Effector memory CD8-positive, alpha-beta T cell (primary cell): ENCODE measurements at places on chromosomes 7 and 10.

DNA sequence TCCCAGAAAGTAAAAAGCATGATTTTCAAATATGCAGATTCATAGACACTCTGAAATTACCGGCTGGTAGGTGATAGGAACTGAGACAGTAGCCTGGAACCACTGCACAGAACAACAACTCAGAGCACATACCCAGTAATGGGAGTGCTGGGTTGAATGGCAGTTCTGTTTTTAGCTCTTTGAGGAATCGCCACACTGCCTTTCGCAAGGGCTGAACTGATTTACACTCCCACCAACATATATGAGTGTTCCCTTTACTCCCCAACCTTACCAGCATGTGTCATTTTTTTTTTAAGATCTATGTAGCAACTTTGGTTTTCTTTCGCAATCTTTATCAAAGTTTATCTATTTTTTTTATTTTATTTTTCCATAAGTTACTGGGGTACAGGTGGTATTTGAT lies 358.8 kb downstream of the CALN1 start:
- H3K36me3 ChIP-seq = no peaks in the 10 kb centered on the region
- no peak for DNase-seq
- no peak overlapping the region for H3K4me3 ChIP-seq
- no peaks in the 10 kb centered on the region for H3K4me1 ChIP-seq
- no peak overlapping the region for H3K27ac ChIP-seq

DNA sequence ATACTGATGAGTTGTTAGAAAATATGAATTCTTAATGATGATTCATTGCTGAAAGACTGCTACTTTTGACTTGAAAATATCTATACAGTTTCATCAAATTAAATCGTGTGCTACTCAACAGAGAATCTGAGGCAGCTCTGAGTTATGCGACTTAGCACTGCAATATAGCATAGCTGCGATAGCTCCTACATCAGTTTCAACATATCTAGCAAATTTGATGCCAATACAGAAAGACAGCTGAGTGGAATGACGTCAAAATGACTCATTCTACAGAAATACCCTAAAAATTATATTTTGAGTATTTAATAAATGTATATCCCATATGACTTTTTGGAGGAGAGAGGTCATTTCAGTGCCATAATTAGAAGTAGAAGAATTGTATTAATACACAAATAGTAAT lies 1.1 kb upstream of the TARP start:
- H3K4me3 ChIP-seq = peak overlapping the region; percentile 73
- peaks cover 34% of the 10 kb centered on the region for H3K36me3 ChIP-seq
- no peaks in the 10 kb centered on the region for H3K27me3 ChIP-seq
- no peaks in the 10 kb centered on the region for H3K4me1 ChIP-seq

DNA sequence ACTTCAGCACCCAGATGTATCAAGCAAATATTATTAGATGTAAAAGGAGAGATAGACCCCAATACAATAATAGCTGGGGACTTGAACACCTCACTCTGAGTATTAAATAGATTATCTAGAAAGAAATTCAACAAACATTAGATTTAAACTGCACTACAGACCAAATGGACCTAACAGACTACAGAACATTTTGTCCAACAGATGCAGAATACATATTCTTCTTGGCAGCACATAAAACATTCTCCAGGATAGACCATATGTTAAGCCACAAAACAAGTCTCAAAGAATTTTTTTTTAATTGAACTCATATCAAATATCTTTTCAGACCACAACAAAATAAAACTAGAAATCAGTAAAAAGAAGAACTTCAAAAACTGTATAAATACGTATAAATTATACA lies 130.4 kb downstream of the MTERF1 start:
- no peak overlapping the region for H3K4me3 ChIP-seq
- H3K4me1 ChIP-seq = no peaks in the 10 kb centered on the region
- DNase-seq = no peak
- no peaks in the 10 kb centered on the region for H3K36me3 ChIP-seq

DNA sequence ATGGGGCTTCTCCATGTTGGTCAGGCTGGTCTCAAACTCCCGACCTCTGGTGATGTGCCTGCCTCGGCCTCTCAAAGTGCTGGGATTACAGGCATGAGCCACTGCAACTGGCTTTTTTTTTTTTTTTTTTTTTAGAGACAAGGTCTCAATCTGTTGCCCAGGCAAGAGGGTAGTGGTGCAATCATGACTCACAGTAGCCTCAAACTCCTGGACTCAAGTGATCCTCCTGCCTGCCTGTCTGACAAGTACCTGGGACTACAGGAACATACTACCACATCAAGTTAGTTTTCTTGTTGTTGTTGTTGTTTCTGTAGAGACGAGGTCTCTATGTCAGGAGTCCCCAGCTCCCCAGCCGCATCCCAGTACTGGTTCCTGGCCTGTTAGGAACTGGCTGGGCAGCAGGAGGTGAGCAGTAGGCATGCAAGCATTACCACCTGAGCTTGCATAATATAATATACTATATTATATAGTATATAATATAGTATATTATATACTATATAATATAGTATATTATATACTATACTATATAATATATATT lies 55.7 kb downstream of the TPK1 start:
- no peaks in the 10 kb centered on the region for H3K36me3 ChIP-seq
- H3K27me3 ChIP-seq = no peaks in the 10 kb centered on the region
- DNase-seq = no peak
- H3K27ac ChIP-seq = no peak overlapping the region

DNA sequence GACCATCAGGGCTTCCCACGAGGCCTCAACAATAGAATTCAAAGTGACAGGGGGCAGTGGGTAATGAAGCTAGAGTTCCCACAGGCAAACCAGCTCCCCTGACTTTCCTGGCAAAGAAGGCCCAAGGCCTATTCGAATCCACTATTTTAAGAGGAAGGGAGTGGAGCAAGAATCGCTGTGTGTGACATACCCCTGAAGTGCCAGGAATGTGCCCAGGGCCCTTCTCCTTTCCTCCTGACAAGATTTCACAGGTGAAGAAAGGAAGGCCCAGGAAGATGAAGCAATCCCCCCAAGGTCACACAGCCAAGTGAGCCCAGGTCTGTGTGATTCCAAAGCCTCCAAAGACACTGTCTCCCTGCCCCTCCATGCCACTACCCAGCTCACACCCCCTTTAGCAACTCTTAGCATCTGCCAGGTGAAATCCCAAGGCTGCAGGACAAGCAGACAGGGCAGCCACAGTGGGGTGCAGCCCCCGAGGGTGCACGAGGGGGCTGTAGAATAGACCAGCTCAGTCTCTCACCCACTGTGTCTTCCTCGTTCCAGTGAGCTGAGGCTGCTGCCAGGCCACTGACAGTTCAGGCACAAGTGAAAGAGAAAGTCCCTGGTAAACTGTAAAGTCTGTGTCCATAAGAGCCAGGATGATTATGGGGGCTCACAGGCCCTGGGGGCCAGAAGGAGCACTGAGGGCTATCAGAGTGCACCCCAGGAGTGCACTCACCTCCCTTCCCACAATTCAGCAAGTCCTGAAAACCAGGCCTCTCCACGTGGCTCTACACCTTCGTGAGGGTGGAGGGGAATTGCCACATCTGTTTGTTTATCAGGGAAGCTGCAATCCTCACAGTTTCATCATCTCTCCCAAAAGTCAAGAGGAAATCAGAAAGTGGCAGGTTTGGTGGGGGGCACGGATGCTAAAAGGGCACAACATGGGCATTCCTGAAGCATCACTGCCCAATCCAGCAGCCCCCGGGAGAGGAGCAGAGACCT lies 70.8 kb upstream of the ZMIZ1 start:
- peaks cover 6% of the 10 kb centered on the region for H3K4me1 ChIP-seq
- peaks cover 37% of the 10 kb centered on the region for H3K27me3 ChIP-seq
- H3K36me3 ChIP-seq = no peaks in the 10 kb centered on the region

GRCh38 chr10:131833446-131834080 lies 67.2 kb upstream of the PPP2R2D start:
- H3K4me3 ChIP-seq = no peak overlapping the region
- no peak overlapping the region for H3K27ac ChIP-seq
- DNase-seq = no peak
- H3K27me3 ChIP-seq = peaks cover 43% of the 10 kb centered on the region
- H3K4me1 ChIP-seq = no peaks in the 10 kb centered on the region

DNA sequence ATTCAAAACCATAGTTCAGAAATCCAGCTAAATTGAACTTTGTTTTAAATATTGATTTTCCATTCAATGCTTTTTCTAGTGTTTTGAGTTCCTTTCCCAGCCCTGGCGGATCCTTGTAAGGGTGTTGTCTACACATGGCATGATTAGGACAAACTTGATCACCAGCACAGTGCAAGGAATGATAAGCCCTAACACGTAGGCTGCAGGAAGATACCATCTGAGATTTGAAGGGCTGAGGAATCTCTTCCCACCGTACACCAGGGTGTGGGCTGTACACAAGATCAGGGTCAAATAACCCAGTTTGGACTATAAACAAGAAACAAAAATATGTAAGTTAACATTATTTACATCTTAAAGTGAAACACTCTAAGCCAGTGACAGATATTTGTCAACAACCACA lies 27.4 kb downstream of the STEAP4 start:
- H3K36me3 ChIP-seq = no peaks in the 10 kb centered on the region
- no peak for DNase-seq
- no peaks in the 10 kb centered on the region for H3K4me1 ChIP-seq
- no peak overlapping the region for H3K27ac ChIP-seq
- H3K4me3 ChIP-seq = no peak overlapping the region

DNA sequence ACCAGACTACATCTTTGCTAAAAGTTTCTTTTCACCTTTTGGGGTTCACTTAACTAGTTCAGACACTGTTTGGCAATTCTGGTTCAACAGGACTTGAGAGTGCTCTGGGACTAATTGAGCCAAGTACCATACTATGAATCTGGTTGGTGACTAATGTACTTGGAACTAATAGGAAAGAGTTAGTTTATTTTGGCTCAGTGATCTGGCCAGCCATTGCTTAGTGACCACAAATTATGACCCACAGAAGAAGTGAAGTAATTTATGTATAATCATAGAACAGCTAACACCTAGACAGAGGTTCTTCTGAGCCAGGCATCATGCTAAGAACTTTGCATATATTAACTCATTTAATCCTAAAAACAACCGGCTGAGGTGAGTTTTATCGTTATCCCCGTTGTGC lies 126.5 kb upstream of the JCAD start:
- H3K27ac ChIP-seq = no peak overlapping the region
- peaks cover 7% of the 10 kb centered on the region for H3K27me3 ChIP-seq
- DNase-seq = no peak
- H3K36me3 ChIP-seq = no peaks in the 10 kb centered on the region
- H3K4me3 ChIP-seq = no peak overlapping the region

- no peak for DNase-seq
- no peaks in the 10 kb centered on the region for H3K27me3 ChIP-seq
- peaks cover 24% of the 10 kb centered on the region for H3K36me3 ChIP-seq
- H3K4me3 ChIP-seq = peak overlapping the region; percentile 29
- peaks cover 33% of the 10 kb centered on the region for H3K4me1 ChIP-seq
Measured at GRCh38 chr10:61939902-61940301, 38.4 kb downstream of the ARID5B start.

DNA sequence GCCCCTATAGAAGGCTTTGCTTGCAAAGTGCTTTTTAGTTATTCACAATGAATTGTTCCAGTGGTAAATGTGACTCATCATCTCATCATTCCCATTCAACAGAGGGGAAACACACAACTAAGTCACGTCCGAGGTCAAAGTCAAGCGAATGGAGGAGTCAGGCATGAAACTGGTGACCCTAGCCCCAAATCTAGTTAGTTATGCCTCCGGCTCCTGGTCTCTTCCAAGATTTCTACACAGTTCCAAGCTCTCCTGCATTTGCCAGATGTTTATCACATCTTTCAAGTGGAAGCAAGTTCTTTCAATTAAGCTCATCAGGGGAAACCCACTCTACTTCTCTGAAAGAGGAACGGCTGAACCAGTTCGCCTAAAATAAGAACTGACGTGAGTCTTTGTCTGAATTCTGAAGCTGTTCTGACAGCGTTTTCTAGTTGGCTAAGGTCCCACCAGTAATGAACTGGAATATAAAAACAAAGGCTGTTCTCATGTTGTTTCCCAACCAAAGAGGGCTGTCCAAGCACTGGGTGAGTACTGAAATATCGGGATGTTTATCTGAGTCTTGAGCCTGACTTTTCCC lies 140.9 kb upstream of the NRBF2 start:
- H3K4me3 ChIP-seq = no peak overlapping the region
- H3K27ac ChIP-seq = no peak overlapping the region
- no peaks in the 10 kb centered on the region for H3K36me3 ChIP-seq
- no peak for DNase-seq

DNA sequence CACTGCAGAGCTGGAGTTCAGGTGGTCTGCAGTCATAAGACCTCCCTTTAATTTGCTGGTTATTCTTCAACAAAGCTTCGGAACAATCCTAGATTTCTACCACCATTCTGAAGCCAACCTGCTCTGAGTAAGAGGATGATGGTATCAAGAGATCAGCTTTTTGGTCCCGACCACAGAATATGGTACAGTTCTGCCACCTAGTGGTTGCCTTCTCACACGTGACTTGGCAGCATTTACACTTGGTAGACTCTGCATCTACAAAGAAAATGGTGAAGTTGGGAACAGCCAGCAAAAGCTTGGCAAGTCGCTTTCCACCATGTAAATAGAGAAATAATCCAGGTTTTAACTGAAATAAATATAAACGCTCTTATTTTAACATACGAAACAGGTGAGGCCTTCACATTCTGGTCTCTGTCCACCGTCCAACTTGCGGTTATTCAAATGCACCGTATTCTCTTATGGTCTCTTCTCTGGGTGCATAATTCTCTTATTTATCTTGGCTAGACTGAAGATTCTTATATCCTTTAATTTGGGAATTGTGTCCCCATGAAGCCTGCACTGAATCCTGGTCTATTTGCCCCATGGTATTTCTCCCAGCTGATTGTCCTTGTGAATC lies 173.9 kb upstream of the GRM3 start:
- H3K4me3 ChIP-seq = no peak overlapping the region
- H3K4me1 ChIP-seq = no peaks in the 10 kb centered on the region
- H3K27ac ChIP-seq = no peak overlapping the region
- DNase-seq = peak; percentile 1
- no peaks in the 10 kb centered on the region for H3K27me3 ChIP-seq
- no peaks in the 10 kb centered on the region for H3K36me3 ChIP-seq

- H3K4me3 ChIP-seq = no peak overlapping the region
- H3K4me1 ChIP-seq = no peaks in the 10 kb centered on the region
- H3K27me3 ChIP-seq = no peaks in the 10 kb centered on the region
- H3K36me3 ChIP-seq = peaks cover 52% of the 10 kb centered on the region
- H3K27ac ChIP-seq = peak overlapping the region; percentile 30
Measured at GRCh38 chr7:135193615-135194081, 17.7 kb downstream of the WDR91 start.

GRCh38 chr10:30422151-30422695 lies 11.8 kb upstream of the MAP3K8 start:
- H3K4me1 ChIP-seq = peaks cover 21% of the 10 kb centered on the region
- H3K27me3 ChIP-seq = no peaks in the 10 kb centered on the region
- H3K36me3 ChIP-seq = peaks cover 7% of the 10 kb centered on the region
- H3K27ac ChIP-seq = no peak overlapping the region

DNA sequence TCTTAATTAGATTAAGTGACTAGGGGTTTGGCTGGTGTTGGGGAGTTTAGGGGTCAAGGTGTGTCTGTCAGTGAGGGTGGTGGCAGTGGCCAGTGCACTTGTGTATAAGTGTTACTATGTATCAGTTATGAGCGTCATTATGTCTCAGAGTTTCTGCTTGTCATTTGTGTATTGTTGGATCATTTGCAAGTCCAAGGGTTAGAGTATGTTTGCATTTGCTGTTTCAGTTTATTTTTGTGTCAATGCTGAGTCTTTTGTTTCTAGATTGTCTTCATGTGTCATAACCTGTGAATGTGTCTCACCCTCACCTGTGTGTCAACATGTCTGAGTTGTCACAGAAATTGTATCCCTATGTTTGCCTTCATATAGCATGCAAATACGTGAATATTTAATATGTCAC lies 97.5 kb upstream of the PAX2 start:
- H3K36me3 ChIP-seq = no peaks in the 10 kb centered on the region
- peaks cover 90% of the 10 kb centered on the region for H3K27me3 ChIP-seq
- no peaks in the 10 kb centered on the region for H3K4me1 ChIP-seq
- no peak for DNase-seq
- no peak overlapping the region for H3K27ac ChIP-seq
